ENCODE measurements at places on chromosomes 7 and 10.

DNA sequence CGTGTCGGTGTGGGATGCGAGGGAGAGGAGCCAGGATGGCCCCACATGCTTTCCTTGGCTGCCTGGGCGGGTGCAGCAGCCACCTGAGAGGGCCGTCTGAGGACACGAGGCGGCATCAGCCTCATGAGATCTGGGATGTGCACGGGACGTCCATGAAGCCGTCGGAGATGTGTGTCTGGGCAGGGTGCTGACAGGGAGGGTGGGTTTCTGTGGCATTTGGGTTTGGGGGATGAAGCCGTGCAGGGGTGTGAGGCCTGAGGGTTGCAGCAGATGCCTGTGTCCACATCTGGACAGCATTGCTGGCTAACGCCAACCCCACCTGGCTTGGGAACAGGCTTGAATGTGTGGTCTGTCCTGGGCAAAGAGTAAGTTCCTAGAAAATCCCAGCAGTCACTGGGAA lies 179.5 kb downstream of the DNAJB6 start:
- DNase-seq: no peak

GRCh38 chr7:40234046-40234445 lies 99.2 kb downstream of the SUGCT start:
- DNase-seq: no peak

- no peak for DNase-seq
These were observed 89.7 kb upstream of the STEAP1B start for GRCh38 chr7:22589641-22590201.

GRCh38 chr7:16657656-16658279 lies 11.8 kb downstream of the BZW2 start:
- no peak for DNase-seq

- DNase-seq: no peak
These were observed 34.9 kb upstream of the TCERG1L start for GRCh38 chr10:131346456-131346855.

DNA sequence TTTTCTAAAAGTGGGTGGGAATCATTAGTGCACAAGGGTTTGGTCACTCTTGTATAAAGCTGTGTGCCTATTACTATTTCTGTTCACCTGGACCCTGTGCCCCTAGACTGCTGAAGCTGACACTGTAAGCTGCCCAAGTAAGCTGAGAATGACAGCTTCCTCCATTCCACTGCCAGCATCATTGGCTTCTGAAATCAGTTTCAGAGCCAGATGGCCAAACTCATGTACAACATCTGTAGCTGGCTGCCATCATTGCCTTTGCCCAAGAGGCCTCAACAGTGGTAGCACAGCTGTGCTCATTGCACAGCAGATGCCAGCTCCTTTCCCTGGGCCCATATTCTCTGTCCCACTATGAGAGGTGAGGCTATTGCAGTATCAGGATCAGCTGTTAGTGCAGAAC lies 165.7 kb downstream of the CPEB3 start:
- no peak for DNase-seq

DNA sequence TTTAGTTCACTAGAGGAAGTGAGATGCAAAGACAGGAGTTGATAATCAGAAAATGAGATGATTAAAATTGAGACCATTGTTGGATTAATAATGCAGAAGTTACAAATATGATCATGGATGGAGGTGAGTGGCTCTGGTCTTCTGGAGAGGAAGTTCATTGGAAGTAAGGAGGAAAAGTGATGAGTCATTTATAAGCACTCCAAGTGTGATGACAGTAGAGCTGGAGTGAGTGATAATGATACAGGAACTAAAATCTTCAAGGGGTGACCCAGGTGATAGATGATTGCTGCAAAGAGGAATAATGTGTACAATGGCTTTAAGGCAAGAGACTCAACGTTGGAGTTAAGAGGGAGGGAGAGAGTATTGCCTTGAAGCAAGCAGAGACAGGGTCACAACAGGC lies 20.7 kb downstream of the ZNF32 start:
- no peak for DNase-seq

GRCh38 chr10:30057421-30057841 lies 2.0 kb downstream of the JCAD start:
- DNase-seq: no peak

- DNase-seq: no peak
These were observed 169.7 kb downstream of the NRF1 start for GRCh38 chr7:129780974-129781927.

DNA sequence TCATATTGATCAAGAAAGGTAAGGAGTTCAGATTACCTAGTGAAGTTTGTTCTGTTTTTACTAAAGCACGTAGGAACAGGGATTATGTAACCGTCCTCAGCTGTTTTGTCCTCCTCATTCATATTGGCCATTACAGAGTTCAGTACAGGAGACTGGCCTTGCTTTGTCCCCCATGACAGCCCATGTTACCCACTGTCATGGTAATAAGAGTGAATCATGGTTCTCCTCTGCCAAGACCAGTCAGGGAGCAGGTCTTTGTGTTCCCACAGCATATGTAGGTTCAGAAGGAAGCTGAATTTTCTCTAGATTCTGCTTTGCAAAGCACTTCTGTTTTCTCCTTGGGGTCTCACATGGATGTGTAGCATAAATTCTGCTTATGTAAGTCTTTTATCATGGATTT lies 106.2 kb upstream of the GPR141 start:
- DNase-seq: no peak

DNA sequence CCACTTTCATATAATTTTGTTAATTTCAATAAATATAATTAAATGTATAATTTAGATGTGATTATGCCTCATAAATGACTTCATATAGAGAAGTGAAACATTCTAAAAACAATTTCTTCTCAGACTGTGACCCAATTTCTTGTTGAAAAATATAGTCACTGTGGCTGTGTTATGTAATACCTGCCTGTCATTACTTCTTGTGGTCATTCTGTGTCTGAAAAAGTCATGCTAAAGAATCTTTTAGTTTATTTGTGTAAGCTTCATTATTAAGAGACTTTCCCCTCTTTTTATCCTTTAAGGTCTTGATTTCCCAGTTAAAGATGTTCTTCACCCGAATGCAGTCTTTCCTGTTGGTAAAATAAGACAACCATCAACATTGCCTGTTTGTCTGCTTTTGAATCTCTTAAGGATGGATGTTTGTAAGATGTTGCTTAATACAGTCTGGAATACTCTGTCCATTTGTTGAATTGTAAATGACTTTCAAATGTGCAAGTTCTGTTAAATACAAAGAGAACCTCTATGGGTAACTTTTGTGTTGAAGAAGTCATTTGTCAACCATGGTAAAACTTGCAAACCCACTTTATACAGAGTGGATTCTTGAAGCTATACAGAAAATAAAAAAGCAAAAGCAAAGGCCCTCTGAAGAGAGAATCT lies 16.0 kb downstream of the KAT6B start:
- DNase-seq: no peak

- DNase-seq: peak; percentile 54
These were observed 55.0 kb downstream of the SNX10 start for GRCh38 chr7:26346611-26347203.

DNA sequence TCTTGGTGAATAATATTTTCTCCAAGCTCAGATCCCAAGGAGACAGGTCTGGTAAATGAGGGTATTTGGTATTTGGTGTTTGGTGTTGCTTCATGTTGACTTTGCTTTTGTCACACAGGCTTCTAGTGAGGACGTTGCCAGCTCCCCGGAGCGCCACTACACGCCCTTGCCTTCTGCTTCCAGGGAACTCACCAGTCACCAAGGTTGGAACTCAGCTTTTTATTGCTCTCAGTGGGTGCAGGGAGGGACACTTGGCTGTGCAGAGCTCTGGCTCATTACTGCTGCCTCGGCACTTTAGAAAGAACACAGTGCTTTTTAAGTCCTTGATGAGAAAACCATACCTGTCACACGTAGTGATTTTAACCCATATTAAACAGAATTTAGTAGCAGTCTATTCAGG lies 892.9 kb downstream of the LRMDA start:
- no peak for DNase-seq
